Non-pigmented ciliary epithelial cell (primary cell): ENCODE measurements at places on chromosomes 4 and X.

DNA sequence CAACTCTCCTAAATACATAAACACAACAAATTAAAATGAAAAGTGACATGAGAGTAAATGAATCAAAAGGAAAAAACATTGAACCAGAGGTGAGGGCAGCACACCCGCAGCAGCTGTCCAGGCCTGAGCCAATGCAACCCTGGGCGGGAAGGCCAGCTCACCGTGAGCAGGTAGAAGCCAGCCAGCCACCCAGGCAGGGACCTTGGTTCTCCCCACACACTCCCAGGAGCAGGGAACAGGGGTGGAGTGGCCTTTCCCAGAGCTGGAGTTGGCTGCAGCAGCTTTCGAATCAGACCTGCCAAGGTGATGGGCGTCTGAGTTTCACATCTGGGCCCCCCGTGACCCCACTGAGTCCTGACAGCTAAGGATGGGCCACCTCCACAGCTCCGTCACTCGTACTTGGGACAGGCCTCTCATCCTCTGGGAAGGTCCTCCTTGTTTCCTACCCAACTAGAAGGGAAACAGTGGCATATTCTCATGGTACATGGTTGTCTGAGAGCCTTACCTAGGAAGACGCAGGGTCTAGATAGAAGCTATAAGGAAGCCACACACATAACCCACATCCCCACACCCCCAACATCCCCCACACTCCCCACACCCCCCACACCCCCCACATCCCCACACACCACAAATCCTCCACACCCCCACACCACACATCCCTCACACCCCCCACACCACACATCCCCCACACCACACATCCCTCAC is 172.2 kb downstream of the DCLK2 start:
- DNase-seq: no peak

GRCh38 chr4:17740702-17741101 is 40.7 kb downstream of the FAM184B start:
- DNase-seq: no peak

GRCh38 chr4:142091691-142092182 is 455.4 kb downstream of the IL15 start:
- peak; percentile 95 for DNase-seq

GRCh38 chrX:42242004-42242403 is 318.6 kb upstream of the CASK start:
- DNase-seq: no peak

GRCh38 chrX:142998447-142999198 is 27.1 kb upstream of the SPANXN4 start:
- DNase-seq: no peak

DNA sequence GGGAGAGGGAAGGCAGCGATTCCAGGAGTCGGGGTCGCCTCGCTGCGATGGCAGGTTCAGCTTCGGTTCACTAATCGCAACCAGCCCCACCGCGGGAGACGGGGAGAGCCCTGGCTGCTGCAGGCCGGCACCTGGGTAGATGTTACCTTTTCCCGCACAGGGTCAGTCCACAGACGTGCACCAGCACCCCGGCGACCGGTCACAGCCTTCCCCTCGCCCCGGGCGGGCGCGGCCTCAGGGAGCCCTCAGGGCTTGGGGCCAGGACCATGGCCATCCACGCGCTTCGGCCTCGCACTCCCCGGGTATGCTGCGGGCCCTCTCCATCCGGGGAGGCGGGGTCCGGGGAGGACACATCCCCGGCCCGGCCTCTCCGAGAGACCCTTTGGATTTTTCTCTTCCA is 26.1 kb upstream of the EXOC1L start:
- no peak for DNase-seq

DNA sequence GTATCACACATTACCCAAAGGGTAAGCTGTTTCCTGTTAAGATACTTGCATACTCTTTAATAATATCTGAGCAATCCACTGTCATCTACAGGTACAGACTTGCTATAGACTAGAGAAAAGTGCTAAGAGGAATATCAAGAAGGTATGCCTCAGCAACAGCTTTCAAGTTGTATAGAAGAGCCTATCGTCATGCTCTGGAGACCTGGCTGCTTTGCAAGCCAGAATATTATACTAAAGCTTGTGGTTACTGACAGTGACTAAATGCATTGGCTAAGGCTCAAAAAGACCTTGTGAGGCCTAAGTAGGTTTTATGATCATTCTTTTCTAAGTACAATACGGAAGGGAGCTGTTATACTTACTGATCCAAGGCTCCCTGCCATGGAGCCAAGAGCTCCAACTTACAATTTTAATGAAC is 11.3 kb downstream of the LAMP2 start:
- DNase-seq: peak; percentile 59

- no peak for DNase-seq
These were observed 33.4 kb upstream of the ENPP6 start for GRCh38 chr4:184250795-184251669.

GRCh38 chr4:69757464-69757863 is 3.0 kb downstream of the SULT1B1 start:
- DNase-seq: no peak

DNA sequence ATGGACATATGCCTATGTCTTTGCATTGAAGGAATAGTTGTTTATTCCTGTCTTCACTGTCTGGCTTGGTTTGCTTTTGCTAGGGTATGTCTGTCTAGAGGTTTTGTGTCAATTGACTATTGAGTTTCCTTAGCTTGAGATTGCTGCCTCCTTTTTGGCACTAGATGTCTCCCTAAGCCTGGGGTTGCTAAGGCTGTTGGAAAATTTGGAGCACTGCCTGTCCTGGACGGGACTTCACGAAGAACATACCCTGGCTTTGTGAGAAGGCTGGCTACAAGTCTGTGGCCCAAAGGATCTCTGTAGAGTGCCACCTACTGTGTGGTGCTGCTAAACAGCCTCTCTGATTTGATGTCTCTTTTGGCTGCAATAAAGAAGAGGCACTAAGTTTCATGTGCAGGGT is 183.8 kb upstream of the NUDT10 start:
- DNase-seq: no peak

DNA sequence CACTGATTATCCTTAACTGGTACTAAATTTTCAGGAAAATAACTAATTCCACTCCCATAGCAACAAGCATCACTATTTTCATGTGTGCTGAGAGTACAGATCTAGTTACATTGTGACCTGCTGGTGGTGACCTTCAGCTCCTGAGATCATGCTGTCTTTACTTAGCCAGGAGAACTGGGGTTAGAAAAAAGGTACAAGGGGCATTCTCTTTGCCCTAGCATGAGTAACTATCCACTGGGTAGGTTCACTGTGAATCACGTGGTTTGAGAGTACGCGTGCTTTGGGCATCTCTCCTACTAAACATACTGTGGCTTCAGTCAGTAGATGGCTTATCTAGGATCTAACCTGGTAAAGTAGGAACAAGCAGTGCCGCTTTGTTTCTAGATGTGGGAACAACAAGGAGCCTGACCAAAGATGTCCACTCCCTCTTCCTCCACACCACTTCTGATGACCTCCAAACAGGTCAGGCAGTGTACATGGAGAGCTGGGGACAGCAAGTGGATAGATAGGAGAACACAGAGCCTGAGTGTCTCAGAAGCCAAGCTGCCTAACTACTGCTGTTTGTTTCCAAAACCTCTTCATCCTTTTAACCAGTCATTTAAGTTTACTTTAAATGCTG is 90.2 kb downstream of the CBR4 start:
- DNase-seq: no peak

DNA sequence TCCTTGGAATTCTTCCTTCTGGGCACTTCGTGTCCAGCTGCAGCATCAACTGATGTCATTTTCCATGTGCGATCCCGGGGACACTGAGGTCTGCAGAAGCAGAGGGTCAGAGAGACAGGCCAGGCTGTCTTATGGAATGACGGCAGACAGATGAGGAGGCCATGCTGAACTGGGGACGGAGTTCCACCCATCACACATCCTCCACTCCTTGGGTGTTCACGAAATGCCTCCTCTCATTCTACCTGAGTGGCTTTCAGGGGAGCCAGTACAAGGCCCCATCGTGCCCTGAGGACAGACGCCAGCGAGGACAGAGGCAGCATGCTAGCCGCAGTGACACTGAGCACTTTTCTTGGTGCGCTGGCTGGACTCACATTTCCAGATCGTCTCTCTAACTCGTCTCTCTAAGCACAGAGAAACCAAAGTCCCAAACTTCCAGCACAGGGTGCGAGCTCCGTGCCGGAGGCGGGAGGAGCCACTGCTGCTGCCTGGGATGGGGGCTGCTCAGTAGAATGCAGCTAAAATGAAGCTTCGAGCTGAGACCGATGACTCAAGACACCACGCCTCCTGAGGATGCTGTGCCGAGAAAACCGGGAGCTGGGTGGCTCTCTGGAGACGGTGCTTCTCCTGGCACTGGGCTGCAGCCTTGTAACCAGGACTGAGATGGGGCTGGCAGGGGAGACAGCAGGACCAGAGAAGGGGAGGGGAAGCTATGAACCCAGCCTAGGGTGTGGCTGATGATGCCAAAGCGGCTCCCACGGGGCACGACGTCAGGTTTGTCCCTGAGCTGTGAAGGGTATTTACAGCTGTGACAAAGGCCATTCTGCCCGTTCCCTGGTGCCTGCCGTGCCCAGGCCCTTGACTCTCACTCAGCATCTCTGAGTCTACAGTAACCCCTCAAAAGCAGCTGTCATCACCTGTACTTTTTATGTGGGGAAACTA is 8.2 kb downstream of the ABLIM2 start:
- no peak for DNase-seq

DNA sequence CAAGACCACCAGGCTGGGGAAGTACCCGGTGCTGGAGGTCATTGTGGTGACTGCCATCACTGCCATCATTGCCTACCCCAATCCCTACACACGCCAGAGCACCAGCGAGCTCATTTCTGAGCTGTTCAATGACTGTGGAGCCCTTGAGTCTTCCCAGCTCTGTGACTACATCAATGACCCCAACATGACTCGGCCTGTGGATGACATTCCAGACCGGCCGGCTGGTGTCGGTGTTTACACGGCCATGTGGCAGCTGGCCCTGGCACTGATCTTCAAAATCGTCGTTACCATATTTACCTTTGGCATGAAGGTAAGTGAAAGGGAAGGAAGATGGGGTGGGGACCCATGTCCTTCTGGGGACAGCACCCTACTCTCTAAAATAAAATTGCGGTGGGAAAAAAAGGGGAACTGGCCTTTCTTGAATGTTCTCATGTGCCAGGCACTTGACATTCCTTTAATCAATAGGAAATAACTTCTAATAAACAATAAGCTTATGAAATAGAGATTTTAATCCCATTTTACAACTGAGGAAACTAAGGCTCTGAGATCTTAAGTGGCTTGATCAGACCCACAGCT is 51.6 kb downstream of the CLCN4 start:
- no peak for DNase-seq

- no peak for DNase-seq
These were observed 311.5 kb downstream of the TENM3 start for GRCh38 chr4:182554736-182555135.

GRCh38 chr4:119243868-119244267 is 31.4 kb downstream of the USP53 start:
- no peak for DNase-seq

GRCh38 chrX:85109235-85109634 is 105.6 kb downstream of the APOOL start:
- DNase-seq: no peak

DNA sequence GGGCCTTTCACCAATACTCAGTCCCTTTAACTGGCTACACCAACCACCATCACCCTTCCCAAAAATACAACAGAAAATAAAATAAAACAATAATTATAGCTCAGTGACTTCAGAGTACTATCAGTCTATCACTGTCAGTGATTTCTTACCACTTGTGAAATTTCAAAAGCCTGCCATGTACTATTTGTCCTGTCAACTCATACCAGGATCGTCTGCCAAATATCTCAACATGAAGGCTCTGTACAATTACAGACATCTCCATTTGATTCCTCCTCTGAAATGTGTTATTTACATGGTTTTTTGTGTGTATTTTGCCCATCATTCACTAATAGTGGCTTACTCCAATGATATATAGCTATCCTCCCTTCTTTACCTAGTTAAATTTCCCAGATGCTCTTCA is 772.0 kb downstream of the IL1RAPL1 start:
- no peak for DNase-seq

DNA sequence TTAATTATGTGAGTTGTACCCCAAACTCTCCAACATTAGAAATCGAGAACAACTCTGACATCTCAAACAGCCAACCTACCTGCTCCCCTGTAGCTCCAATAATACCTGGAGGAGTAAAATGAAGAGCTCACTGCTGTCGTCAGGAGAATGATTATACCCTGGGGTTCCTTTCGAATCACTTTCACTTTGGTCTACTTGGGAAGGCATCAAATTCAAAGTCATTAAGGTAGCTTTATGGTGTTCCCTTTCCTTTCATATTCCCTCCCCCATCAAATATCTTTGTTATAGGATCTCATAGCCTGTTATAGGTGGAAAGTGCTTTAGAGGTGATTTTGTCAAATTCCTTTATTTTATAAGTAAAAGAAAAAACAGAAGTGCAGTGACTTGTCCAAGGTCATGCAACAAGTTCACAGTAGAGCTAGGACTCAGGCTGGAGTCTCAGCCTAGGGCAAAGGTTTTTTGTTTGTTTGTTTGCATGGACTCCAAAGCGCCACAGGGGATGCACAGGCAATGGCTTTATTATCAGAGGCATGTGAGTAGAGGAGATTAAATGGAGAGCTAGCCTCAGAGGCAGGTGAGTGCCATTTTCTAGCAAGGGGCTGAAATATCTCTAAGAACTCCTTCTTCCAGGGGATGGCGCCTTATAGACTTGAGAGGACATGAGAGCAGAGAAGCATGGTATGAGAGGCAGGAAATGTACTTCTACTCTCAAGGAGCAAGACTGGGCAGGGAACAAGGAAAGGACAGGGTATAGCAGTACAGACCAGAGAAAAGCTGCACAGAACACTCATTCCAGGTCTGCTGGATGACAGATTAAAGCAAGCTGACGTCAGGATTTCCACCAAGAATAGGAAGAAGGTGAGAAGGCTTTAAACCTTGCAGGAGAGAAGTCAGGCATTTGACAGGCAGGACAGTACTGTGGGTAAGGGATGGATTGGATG is 262.1 kb upstream of the GPC4 start:
- DNase-seq: no peak

- DNase-seq: no peak
These were observed 83.4 kb downstream of the MSN start for GRCh38 chrX:65750674-65751469.

- DNase-seq: no peak
These were observed 30.1 kb downstream of the WWC2 start for GRCh38 chr4:183129125-183129524.
